SJSA1 (cell line): ENCODE measurements at places on chromosomes 3 and 15. TPM values are rescaled to one million over a fixed set of nuclear protein-coding genes. Genes with fewer than 3 reads are reported as not detected.

Gene MYEF2
- 4.4 and 7.1 TPM in 2 replicates for total RNA-seq

- no peak for DNase-seq
These were observed 494.1 kb upstream of the DPH6 start for GRCh38 chr15:36039996-36040572.

DNA sequence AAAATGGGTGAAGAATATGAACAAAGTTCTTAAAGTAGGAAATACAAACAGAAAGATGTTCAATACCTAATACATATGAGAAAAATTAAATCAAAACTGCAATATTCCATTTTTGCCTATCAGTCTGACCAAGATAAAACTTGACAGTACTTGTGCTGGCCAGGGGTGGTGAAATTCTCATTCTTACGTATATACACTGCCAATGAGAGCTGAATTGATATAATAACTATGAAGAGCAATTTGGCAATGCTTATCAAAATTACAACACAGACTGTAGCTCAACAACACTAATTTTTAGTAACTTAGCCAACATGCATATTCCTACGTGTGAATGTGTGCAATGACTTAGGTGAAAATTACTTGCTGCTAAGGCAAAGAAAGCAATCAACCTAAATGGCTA lies 90.2 kb downstream of the SETD2 start:
- DNase-seq = no peak

GRCh38 chr3:66255865-66256264 lies 35.1 kb downstream of the SLC25A26 start:
- no peak for DNase-seq

DNA sequence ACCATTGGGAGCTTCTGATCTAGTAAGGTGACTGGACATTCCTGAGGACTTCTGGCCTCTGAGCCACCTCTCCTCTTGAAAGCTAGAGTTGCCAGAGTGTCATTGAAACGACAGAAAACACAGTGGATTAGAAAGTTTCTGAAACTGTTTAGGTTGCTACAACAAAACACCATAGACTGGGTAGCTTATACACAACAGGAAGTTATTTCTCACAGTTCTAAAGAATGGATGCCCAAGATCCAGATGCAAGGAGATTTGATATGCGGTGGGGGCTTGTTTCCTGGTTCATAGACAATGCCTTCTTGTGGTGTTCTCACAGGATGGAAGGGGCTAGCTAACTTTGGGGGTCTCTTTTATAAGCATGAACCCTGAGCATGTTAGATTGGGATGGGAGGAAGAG lies 43.3 kb upstream of the ZNF385D start:
- DNase-seq = no peak

- no peak for DNase-seq
These were observed 232.8 kb downstream of the TAFA4 start for GRCh38 chr3:68699541-68699940.
